Neural progenitor cell (in vitro differentiated cells): ENCODE measurements at places on chromosomes 3 and 15. TPM values are rescaled to one million over a fixed set of nuclear protein-coding genes. Genes with fewer than 3 reads are reported as not detected.

GRCh38 chr3:193240850-193241706, at the start of gene PLAAT1:
Gene PLAAT1, plus strand, starts transcription at chr3:193241222. Its CDS starts 14,429 bp downstream, at chr3:193255651.
- DNase-seq, result peak; percentile 89

DPPA4 gene
- 187 and 215 TPM in 2 replicates for total RNA-seq

DNA sequence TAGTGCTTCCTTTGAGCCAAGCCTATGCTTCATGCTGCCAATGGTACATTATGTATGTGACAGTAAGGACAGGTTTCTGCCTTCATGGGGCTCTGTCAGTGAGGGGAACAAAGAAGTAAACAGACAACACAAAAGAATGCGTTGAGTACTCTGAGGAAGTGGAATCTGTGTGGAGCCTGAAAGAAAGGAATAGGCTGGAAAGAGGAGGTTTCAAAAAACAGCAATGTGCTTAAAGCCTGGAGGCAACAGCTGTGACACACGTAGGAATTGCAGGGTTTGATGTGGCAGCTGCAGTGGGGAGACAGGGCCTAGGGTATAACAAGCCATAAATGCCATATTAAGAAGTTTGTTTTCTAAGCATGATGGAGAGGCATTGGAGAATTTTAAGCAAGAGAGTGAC, 316.7 kb downstream of the CLSTN2 start:
- peak; percentile 63 for DNase-seq

CPN2 gene
- not detected in 2 replicates for total RNA-seq

- no peak for DNase-seq
Observed at GRCh38 chr15:42367041-42367440, 7.7 kb downstream of the CAPN3 start.

- no peak for DNase-seq
Observed at GRCh38 chr15:79561982-79562381, 129.8 kb downstream of the MINAR1 start.

GPR62 gene
- 0.21 TPM in 1 of 2 replicates, not detected in the other for total RNA-seq

DNA sequence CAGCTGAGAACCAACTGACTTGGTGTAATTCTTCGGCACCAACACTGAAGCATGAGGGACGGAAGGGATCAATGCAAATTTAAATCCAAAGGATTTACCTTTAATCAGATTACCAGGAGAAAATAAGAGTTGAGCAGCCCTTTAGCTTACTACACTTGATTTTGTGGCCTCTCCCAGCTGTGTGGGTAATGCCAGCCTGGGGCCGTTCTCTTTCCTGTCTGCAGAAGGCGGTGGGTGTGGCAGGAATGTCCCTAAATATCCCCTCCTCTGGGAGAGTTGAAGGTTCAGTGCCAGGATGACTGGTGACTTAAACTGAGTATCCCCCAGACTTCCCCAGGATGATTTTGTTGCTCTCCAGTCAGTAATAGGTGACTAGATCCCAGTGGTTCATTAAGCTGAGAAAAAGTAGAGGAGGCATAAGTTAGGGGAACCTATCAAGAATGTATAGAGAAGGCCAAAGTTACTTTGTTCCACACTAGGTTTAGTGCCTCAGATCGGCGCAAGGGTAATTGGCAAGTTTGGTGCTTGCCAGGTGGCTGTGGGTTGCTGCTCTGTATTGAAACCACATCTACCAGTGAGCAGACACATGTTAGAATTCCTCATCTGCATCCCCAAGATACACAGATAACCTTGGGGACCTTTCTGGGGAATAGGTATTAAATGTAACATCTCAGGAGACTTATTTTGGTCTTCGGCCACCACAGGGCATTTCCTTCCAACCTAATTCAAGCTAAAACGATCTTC, 23.1 kb downstream of the MAPKBP1 start:
- no peak for DNase-seq

DNA sequence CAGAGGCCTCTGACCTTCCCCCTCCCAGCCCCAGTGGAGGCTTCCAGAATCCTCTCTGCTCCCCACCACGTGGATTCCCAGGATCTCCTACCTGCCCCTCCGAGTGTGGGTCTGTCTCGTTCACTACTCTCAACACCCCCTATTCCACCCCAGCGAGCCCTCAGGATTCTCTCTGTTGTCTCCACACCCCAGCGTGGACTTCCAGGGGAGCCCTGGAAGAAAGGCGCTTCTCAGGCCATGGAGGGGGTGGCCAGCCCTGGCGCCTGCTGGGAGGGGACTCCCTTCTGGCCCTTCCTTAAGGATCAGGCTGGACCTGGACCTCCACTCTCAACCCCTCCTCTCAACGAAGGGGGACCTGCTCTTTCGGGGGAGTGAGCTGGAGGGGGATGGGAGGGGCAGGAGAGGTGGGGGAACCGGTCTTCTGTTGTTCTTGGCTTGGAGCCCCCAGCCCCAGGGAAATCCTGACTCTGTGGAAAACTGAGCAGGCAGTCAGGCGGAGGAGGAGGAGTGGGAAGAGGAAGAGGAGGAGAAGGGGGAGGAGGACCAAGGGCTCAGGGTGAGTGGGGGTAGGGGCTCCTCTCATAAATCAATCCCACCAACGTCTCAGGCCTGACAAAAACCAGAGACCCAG, 32.9 kb downstream of the EPHB3 start:
- no peak for DNase-seq

HGD gene
- 0.28 TPM in 1 of 2 replicates, not detected in the other for total RNA-seq

DNA sequence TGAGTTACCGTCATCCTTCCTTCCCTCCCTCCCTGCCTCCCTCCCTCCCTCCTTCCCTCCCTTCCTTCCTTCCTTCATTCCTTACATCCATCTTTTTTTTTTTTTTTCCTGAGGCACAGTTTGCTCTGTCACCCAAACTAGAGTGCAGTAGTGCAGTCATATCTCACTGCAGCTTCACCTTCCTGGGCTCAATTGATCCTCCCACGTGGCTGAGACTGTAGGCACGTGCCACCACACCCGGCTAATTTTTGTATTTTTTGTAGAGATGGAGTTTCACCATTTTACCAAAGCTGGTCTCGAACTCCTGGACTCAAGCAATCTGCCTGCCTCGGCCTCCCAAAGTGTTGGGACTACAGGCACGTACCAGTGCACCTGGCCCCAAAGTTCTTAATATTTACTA, 25.8 kb downstream of the USP3 start:
- DNase-seq, result no peak
